Muscle of leg (tissue), 16 donors: ENCODE measurements at places on chromosomes 2 and 18.
A peak's percentile ranks its signal among the peaks of the same experiment; 100 is the strongest.

DNA sequence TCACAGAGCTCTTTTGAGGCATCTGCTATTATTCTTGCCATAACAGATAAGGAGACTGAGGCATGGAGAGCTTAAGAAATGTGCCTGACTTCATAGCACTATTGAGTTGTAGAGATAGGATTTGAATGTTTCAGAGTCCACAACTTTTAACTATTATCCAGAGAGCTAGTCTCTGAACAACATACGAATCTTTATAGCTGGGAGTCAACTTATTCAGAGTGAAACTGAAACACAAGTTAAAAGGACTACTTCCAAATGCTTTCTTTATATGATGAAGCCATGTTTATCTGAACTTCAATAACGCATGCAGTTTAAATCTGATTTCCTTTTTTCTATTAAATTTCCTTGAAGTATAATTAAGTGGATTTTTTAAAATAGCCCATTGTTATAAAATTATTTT is 268.8 kb downstream of the IKZF2 start:
- no peak overlapping the region for H3K4me3 ChIP-seq
- no peaks in the 10 kb centered on the region for H3K4me1 ChIP-seq
- DNase-seq, result no peak
- H3K27ac ChIP-seq, result no peak overlapping the region
- H3K36me3 ChIP-seq, result no peaks in the 10 kb centered on the region

DNA sequence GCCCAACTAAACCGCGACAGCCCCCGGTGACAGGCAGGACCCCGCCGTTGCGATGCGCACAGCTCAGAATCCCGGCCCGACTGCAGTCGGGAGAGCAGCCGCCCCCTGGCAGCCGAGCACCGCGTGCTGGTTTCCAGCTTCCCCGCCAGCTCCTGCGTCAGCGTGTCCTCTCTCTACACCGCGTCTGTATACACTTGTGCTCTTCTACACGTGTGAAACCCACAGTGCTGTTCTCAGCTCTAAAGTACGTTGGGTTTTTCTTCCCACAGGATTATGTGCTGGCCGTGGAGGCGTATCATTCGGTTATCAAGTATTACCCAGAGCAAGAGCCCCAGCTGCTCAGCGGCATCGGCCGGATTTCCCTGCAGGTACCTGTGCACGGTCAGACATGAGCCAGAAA is 54.0 kb downstream of the ADI1 start:
- H3K4me3 ChIP-seq, result no peak overlapping the region
- no peak for DNase-seq
- peak overlapping the region; percentile 65 for H3K27ac ChIP-seq
- peaks cover 40% of the 10 kb centered on the region for H3K4me1 ChIP-seq
- H3K27me3 ChIP-seq, result no peaks in the 10 kb centered on the region

GRCh38 chr2:81195774-81196382 is 891.3 kb upstream of the LRRTM1 start:
- H3K36me3 ChIP-seq, result no peaks in the 10 kb centered on the region
- no peak overlapping the region for H3K27ac ChIP-seq
- DNase-seq, result no peak
- H3K4me3 ChIP-seq, result no peak overlapping the region

- H3K4me1 ChIP-seq, result peaks cover 4% of the 10 kb centered on the region
- H3K27ac ChIP-seq, result peak overlapping the region; percentile 72
- H3K4me3 ChIP-seq, result peak overlapping the region; percentile 63
Measured at GRCh38 chr18:9334973-9335696, 562 bp downstream of the TWSG1 start.

DNA sequence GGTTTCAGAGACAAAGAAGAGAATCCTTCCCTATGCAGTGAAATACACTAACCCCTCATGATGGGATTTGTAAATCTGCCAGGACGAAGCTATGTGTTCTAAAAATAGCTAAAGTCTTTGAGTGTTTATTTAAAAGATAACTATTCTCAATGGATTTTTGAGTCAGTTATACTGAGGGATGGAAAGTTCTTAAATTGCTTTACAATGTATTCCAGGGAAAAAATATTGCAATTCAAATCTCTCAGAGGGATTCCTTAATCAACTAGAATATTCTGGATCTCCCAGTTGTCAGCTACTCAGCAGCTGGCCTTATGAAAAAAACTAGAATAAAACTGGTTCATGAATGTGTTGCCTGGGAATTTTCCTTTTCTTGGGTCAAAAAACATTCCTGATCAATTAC is 312.4 kb downstream of the PLCL1 start:
- H3K27me3 ChIP-seq, result no peaks in the 10 kb centered on the region
- H3K4me3 ChIP-seq, result no peak overlapping the region
- no peaks in the 10 kb centered on the region for H3K36me3 ChIP-seq
- H3K27ac ChIP-seq, result peak overlapping the region; percentile 55

DNA sequence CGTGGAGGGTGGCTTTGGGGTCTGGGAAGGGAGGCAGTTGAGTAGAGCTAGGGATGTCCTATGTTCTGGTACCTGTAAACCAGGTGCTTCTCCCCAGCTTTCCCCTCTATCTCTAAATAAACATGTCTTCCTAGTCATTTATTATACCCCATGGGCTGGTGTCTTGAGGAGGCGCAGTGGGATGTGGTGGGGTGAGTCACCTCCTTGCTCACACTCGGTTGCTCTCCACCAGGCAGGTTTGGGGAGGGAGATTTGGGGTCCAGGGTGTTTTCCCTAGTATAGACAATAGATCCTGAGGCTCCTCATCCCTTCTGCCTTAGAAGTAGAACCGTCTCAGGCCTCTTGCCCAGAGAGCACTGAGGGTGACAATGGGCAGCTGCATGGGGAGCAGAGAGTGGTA is 5.1 kb downstream of the PSD4 start:
- peaks cover 2% of the 10 kb centered on the region for H3K27me3 ChIP-seq
- no peak for DNase-seq
- no peak overlapping the region for H3K27ac ChIP-seq
- H3K4me1 ChIP-seq, result peaks cover 6% of the 10 kb centered on the region
- no peaks in the 10 kb centered on the region for H3K36me3 ChIP-seq

DNA sequence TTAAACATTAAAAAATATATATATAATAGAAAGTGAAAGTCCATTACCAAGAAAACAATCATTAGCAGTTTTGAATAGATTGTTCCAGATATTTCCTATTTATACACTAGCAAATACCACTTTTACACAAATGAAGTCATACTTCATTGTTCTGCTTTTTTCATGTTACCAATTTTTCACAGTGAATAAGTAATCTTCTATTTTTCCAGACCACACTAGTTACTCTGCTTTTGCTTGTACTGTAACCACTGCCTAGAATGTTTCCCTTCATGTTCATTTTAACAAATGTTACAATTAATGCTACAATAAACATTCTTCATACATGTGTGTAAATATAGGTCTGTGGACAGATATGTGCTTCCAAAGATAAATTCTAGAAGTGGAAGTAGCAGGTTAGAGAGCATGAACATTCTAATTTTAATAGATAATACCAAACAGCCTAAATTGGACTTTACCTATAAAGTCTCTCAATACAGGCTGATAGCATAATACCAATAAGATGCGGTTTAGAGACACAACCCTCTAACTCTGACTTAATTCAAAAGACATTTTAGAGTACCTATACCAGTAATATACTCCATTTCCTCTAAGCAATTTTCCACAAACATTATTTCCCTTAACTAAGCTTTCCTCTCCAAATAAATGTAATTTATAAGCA is 17.0 kb downstream of the ITSN2 start:
- no peak for DNase-seq
- no peaks in the 10 kb centered on the region for H3K36me3 ChIP-seq
- H3K4me1 ChIP-seq, result no peaks in the 10 kb centered on the region
- no peaks in the 10 kb centered on the region for H3K27me3 ChIP-seq
- H3K27ac ChIP-seq, result no peak overlapping the region

DNA sequence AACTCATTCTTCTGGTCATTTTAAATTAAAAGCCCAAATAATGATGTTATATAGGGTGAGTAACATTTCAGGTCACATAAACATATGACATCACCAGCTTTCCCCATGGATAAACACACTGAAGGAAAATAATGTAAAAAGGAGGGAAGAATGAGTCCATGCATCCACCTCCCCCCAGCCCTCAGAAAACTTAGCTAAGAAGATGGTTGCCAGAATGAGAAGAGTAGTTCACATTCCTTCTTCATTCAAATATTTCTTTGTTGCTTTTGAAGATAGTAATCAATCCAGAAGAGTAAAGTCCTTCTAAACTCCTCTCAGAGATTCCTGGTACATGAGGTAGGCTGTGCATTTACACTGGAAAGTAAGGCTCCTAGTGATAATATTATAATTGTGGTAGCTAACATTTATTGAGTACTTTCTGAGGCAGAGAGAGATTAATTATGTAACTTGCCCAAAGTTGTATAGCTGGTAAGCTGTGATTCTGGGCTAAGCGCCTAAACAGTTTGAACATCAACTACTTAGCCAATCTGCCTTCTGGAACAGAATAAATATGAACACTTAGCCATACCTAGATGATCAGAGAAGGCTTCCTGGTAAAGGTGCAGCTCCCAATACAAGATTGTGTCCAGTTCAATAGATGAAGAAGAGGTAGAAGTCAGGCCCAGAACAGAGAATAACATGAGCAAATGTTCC is 256.7 kb upstream of the FN1 start:
- H3K36me3 ChIP-seq, result no peaks in the 10 kb centered on the region
- DNase-seq, result peak; percentile 22
- H3K27ac ChIP-seq, result no peak overlapping the region
- H3K4me1 ChIP-seq, result no peaks in the 10 kb centered on the region

- DNase-seq, result no peak
- no peak overlapping the region for H3K27ac ChIP-seq
- H3K4me3 ChIP-seq, result no peak overlapping the region
- H3K27me3 ChIP-seq, result no peaks in the 10 kb centered on the region
Measured at GRCh38 chr2:42653908-42654445, 85.5 kb downstream of the MTA3 start.

DNA sequence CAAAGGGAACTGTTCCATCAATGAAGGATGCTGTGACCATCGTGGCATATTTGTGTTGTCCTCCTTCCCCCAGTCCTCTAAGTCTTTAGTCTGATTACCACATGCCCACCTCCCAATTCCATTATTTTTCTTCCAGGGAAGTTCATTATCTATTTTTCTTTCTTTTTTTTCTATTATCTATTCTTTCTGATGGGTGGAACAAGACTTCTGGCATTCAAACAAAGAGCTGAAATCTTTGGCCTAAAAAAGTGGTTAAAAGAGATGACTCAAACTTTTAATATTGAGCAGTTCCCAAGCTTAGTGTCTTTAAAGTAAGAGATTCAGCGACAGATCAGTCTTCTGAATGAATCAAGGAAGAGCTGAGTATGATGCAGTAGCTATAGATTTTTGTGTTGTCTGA is 66.6 kb downstream of the DIS3L2 start:
- H3K4me3 ChIP-seq, result no peak overlapping the region
- peak overlapping the region; percentile 45 for H3K27ac ChIP-seq
- no peaks in the 10 kb centered on the region for H3K27me3 ChIP-seq
- H3K36me3 ChIP-seq, result peaks cover 10% of the 10 kb centered on the region
- H3K4me1 ChIP-seq, result peaks cover 13% of the 10 kb centered on the region

DNA sequence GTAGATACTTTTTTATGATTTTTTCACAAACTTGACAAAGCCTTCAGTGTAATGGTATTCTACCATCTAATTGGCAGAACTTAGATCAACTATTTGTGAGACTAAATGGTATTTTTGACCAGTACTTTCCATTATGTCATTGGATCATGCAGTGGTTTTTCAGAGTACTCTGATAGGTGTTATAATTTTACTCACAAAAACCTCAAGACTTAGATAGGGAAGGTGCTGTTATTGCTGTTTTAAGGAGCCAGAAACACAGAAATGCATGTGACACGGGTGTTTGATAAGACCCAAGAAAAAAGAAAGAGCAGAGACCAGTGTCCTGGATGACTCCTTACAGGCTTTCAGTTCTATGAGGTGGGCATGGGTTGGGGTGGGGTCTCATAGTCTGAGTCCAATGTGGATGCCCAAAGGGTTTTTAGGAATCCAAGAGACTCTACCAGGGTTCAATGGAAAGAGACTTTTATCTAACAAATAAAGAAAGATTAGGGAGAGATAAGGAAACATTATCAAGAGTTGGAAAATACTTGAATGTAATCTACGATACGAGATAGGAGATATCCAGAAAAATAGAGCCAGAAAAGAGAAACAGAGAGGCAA is 31.3 kb downstream of the SP140 start:
- H3K27ac ChIP-seq, result no peak overlapping the region
- no peaks in the 10 kb centered on the region for H3K4me1 ChIP-seq
- DNase-seq, result no peak
- H3K27me3 ChIP-seq, result no peaks in the 10 kb centered on the region

DNA sequence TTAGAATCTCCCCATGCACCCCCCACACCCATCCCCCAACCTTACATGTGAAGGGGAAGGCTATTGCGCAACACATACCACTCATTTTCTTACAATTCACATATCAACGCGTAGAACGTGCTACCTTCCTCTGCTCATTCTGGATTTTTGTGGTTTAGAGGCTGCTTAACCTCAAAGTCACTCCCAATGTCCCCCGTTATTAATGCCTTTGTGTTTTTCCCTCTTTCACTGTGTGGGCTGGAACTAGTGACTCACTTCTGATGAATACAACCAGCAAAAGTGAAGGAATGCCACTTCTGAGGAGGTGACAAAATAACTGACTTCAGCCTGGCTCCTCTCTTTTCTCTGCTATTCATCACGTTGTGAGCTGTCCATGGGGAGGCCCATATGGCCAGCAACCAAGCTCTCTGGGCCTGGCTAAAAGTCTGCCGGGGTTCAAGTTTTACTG is 342.5 kb upstream of the NXPH2 start:
- H3K27ac ChIP-seq, result no peak overlapping the region
- H3K27me3 ChIP-seq, result no peaks in the 10 kb centered on the region
- H3K4me1 ChIP-seq, result no peaks in the 10 kb centered on the region
- DNase-seq, result no peak
- H3K36me3 ChIP-seq, result no peaks in the 10 kb centered on the region

DNA sequence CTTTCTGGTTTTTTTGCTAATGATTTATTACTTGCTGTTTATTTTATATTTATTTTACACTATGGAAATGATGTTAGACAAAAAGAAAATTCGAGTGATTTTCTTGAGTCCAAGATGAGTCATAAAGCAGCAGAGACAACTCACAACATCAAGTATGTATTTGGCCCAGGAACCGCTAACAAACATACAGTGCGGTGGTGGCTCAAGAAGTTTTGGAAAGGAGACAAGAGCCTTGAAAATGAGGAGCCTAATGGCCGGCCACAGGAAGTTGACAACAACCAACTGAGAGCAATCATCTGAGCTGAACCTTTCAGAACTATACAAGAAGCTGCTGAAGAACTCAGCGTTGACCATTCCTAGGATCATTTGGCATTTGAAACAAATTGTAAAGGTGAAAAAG is 594.1 kb downstream of the SATB2 start:
- DNase-seq, result no peak
- H3K4me1 ChIP-seq, result no peaks in the 10 kb centered on the region
- H3K27ac ChIP-seq, result no peak overlapping the region
- no peaks in the 10 kb centered on the region for H3K36me3 ChIP-seq
- no peaks in the 10 kb centered on the region for H3K27me3 ChIP-seq

DNA sequence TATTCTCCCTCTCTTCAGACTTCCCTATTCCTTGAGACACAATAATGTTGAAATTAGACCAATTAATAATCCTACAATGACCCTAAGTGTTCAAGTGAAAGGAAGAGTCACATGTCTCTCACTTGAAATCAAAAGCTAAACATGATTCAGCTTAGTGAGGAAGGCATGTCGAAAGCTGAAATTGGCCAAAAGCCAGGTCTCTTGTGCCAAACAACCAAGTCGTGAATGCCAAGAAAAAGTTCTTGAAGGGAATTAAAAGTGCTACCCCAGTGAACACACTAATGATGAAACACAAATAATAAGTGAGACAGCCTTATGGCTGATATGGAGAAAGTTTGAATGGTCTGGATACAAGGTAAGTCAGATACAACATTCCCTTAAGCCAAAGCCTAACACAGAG is 115.4 kb downstream of the PXDN start:
- H3K36me3 ChIP-seq, result peaks cover 25% of the 10 kb centered on the region
- H3K4me3 ChIP-seq, result no peak overlapping the region
- H3K27me3 ChIP-seq, result peaks cover 5% of the 10 kb centered on the region
- no peak overlapping the region for H3K27ac ChIP-seq
- peak; percentile 41 for DNase-seq
- H3K4me1 ChIP-seq, result peaks cover 14% of the 10 kb centered on the region
